AG04449 (cell line): ENCODE measurements at places on chromosomes 1 and 21.

- no peak for DNase-seq
Observed at GRCh38 chr21:34707876-34708325, 39.1 kb downstream of the CLIC6 start.

- DNase-seq, result no peak
Observed at GRCh38 chr1:182568647-182569284, 20.3 kb downstream of the RNASEL start.

DNA sequence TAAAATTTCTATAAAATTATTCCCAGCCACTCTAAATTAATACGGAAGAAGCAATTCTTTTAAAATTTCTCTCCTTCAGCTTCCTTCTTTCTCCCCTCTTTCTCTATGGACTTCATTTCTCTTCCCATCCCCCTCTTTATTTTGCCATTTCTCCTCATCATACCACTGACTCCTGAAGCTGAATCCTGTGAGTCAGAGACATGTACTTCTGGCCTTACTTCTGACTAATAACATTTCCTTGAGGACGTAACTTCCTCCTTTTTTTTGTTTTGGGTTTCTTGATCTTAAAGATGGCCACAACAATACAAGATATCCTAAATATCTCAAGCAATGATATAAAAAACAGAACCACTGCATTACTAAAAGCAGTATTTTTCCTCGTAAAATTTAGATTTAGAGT is 63.6 kb upstream of the DENND1B start:
- peak; percentile 50 for DNase-seq

DNA sequence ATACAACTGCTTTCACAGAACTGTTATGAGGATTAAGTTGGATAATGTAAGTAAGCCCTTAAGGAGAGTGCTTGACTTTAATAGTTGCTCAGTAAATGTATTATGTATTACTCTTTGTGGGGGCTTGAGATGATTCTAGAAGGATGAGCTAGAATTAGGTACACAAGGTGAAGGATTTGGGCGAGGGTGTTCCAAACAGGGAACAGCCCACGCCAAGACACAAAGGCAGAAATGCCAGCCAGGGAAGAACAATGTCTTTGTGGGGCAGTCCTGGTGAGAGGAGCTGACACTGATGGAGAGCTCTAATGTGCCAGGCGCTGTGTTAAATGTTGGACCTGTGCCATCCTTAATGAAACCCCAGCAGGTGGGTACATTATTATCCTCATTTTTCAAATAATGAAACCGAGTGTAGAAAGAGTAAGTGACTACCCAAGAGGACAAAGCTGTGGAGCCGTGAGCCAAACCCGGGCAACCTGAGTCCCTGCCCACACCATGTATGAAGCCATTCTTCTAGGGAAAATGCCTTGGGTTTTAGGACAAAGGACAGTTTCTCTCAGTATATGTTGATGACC is 362.4 kb downstream of the HHAT start:
- no peak for DNase-seq
